ENCODE measurements at places on chromosomes 7 and 10. TPM values are rescaled to one million over a fixed set of nuclear protein-coding genes. Genes with fewer than 3 reads are reported as not detected.

The LHFPL3 gene
- polyA plus RNA-seq: not detected

The ELOVL3 gene
- not detected for polyA plus RNA-seq

The PPP2R2D gene
- 24.7 TPM for polyA plus RNA-seq

The PLXDC2 gene
- polyA plus RNA-seq: not detected

The ZNF746 gene
- polyA plus RNA-seq: 11.5 TPM

- H3K4me1 ChIP-seq: no peaks in the 10 kb centered on the region
- no peaks in the 10 kb centered on the region for H3K36me3 ChIP-seq
- H3K27ac ChIP-seq: no peak overlapping the region
- DNase-seq: no peak
These were observed 6.0 kb downstream of the VWDE start for GRCh38 chr7:12397671-12398070.

DNA sequence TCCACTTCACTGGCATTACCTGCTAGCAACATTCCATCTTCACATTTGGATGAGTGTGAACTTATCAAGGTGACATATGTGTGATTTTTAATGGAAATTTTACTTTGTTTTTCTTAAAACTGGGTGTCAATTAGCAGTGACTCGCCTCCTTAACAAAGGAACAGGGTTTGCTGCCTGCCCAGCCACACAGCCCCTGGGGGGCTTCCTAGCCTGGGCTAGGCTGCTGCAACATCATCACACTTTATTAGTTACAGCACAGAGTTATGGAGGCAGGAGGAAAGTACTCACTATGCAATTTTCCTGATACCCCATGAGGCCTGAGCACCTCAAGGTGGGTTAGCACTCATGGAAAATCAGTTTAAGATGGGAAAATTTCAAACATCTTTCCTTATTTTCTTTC lies 861.3 kb downstream of the NRG3 start:
- no peaks in the 10 kb centered on the region for H3K36me3 ChIP-seq
- no peak overlapping the region for H3K27ac ChIP-seq
- no peak overlapping the region for H3K4me3 ChIP-seq
- no peaks in the 10 kb centered on the region for H3K4me1 ChIP-seq

- DNase-seq: peak; percentile 89
- peak overlapping the region; percentile 63 for H3K4me3 ChIP-seq
- H3K27me3 ChIP-seq: no peaks in the 10 kb centered on the region
These were observed 36.3 kb downstream of the SLC25A13 start for GRCh38 chr7:96285579-96285978.

DNA sequence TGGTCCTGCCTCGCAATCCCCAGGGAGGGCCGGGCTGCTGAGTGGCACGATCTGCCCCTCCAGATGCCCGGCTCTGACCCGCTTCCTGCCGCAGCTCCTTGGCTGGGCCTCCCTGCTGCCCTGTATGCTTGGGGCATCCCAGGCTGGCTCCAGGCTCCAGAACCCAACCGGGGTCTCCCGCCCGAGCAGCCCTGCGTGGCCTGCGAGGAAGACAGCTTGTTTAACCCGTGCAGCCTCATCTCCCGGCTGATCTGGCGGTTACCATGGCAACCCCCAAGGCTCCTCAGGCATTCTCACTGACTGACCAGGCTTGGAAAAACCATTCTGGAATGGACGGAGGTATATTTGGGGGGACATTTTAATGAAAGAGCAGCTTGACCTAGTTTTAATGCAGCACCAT lies 232.4 kb upstream of the MYO3A start:
- no peaks in the 10 kb centered on the region for H3K4me1 ChIP-seq
- no peak overlapping the region for H3K27ac ChIP-seq
- H3K36me3 ChIP-seq: no peaks in the 10 kb centered on the region
- no peak for DNase-seq
- no peaks in the 10 kb centered on the region for H3K27me3 ChIP-seq

- peak; percentile 54 for DNase-seq
- H3K4me3 ChIP-seq: no peak overlapping the region
- H3K4me1 ChIP-seq: no peaks in the 10 kb centered on the region
- no peak overlapping the region for H3K27ac ChIP-seq
- no peaks in the 10 kb centered on the region for H3K27me3 ChIP-seq
These were observed 31.6 kb upstream of the TMEM254 start for GRCh38 chr10:80046629-80047441.

GRCh38 chr10:30542001-30542894 lies 87.3 kb downstream of the LYZL2 start:
- no peak overlapping the region for H3K4me3 ChIP-seq
- no peaks in the 10 kb centered on the region for H3K36me3 ChIP-seq
- H3K27me3 ChIP-seq: no peaks in the 10 kb centered on the region
- no peak overlapping the region for H3K27ac ChIP-seq

Measured in CD4-positive, CD25-positive, alpha-beta regulatory T cell (primary cell).